ENCODE measurements at places on chromosomes 13 and 19.

- DNase-seq = no peak
Measured at GRCh38 chr13:109733550-109733949, 52.8 kb downstream of the IRS2 start.

DNA sequence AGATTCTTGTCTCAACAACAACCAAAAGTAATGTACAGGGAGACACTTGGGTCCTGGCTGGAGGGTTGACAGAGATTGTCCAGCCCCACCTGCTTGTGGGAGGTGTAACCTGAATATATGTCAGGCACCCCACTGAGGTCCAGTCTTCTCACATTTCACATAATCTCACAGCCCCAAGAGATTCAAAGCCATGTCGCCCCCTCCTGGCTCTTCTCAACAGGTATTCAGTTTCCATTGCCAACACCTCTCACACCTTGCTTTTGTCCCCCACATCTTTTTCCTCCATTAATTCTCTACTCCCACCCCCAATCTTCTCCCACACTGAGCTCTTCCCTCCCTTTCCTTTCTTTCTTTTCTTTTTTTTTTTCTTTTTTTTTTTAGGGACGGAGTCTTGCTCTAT, 11.2 kb downstream of the UNC13A start:
- no peak for DNase-seq

- DNase-seq = no peak
Measured at GRCh38 chr19:48170817-48171347, 402 bp downstream of the ZSWIM9 start.

DNA sequence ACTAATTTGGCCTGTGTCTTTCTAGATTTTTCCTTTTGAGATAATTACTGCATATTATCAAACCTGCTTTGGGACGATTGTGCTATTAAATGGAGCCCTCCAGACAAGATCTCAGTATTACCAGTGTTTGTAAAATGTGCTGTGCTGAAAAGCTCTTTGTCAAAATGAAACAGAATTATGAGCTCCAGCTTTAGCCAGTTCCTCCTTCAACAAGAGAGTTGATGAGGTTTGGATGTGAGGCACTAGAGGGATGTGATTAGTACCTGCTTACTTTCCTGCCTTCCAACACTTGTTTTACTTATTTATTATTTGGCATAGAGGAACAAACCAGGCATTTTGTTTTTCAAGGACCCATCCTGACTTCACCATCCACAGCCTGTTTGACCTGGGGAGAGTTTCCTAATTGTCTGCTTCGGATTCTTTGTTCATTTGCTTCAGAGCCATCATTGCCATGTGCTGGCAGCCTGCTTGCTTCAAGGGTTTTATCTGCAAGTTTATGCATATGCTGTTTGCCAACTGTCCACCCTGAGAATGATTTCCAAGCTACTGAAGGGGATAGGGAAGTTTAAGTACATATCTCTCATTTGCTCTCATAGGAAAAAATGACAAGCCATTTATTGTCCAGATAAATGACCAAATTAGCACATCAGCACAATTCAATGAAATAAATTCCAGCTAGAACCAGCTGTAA, 32.9 kb upstream of the CPB2 start:
- no peak for DNase-seq

GRCh38 chr13:39876258-39876657, 220.8 kb downstream of the COG6 start:
- no peak for DNase-seq

- DNase-seq = no peak
Measured at GRCh38 chr19:30077851-30078355, 135.9 kb downstream of the URI1 start.

GRCh38 chr19:48842789-48843162, 6.5 kb upstream of the HSD17B14 start:
- no peak for DNase-seq

- DNase-seq = no peak
Measured at GRCh38 chr13:24075137-24075975, 85.2 kb upstream of the SPATA13 start.

DNA sequence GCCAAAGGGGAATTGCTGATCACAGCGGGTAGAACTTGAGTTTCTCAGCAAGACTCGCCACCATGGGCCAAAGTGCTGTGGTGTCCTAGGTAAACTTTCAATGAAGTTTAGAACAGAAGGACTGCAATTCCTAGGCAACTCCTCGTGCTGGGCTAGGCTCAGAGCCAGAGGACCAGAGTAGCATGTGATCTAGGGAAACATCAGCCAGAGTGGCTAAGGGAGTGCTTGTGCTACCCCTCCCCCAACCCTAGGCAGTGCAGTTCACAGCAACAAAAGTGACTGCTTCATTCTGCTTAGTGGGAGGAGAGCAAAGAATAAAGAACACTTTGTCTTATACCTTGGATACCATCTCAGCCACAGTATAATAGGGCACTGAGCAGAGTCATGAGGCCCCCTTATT, 1658.6 kb upstream of the MIR17HG start:
- DNase-seq = no peak

DNA sequence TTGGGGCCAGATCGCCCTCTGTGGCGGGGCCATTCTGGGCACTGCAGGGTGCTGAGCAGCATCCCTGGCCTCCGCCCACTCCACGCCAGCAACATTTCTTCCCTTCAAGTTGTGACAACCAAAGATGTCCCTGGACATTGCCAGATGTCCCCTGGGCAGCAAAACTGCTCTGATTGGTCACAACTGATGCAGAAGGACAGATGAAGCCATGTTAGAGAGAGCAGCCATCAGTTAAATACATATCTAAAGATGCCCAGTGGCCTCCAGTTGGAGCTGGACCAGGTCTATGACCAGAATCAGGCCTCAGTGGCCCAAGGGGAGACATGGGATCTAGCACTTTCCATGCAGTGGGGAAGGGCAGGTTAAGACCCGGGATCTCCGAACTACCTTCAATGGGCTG, 125.7 kb downstream of the PTPRS start:
- no peak for DNase-seq

- DNase-seq = no peak
Measured at GRCh38 chr19:9570255-9570654, 14.0 kb downstream of the ZNF121 start.
